ENCODE measurements at places on chromosomes 12 and 14.

- DNase-seq = no peak
Measured at GRCh38 chr12:73951956-73952703, 585.5 kb upstream of the ATXN7L3B start.

DNA sequence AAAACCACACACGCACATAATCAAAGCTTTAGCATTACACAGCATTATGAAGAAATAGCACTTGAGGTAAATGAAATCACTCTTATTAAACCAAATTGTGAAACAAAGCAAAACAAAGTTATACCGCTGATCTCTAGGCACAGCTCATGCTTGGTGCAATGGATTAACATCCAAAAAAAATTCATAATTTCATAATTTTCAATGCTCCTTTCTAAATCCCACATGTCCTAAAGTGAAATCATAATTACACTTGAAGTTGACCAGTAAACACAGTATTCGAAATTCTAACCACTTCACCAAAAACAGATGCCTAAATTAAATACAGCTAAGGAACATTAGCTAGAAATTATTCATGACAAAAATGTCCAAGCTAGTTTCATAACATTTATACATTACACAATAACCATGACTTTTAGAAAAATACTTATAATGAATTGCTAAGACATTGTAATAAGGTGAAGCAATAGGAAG, 1.5 kb downstream of the MLH3 start:
- no peak for DNase-seq

DNA sequence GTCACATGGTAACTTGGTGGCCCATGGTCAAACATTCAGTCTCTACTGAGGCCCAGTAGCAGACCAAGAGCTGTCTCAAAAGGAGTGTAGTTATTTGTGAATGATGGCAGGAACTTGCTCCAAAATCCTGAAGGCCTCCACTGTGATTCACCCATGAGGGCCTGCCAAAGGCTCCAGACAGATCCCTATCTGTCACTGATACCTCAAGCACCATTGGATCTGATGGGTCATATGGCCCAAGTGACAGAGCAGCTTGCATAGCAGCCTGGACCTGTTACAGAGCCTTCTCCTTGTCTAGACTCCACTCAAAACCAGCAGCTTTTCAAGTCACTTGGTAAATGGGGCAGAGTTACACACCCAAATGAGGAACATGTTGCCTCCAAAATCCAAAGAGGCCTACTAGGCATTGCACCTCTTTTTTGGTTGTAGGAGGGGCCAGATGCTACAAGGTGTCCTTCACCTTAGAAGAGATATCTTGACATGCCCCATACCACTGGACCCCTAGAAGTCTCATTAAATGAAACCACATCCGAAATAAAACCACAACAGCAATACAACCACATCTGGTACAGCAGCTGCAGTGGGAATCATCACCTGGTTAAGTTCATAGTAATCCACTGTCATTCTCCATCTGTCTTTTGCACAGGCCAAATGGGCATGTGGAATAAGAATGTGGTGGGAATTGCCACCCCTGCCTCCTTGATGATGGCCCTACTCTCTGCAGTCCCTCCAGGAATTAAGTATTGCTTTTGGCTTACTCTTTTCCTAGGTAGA, 150.4 kb upstream of the MAX start:
- DNase-seq = no peak

DNA sequence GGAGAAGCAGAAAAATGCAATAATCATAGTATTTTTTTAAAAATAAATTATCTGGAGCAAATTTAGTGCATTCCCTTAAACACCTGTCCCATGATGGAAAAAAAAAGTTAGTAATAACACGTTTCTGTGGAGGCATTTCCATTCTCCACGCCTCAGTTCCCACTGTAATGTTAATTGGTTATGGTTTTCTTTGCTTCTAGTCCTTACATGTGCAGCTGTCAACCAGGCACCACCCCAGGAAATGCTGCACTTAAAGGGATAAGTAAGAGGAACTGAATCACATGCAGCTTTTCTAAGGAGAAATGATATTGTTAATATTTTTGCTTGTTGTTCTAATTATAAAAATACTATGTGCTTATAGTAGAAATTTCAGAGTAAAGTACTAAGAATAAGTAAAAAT, 240.3 kb downstream of the ZFP36L1 start:
- DNase-seq = no peak

GRCh38 chr14:70662080-70662479, 20.4 kb downstream of the TTC9 start:
- no peak for DNase-seq

GRCh38 chr14:68663385-68664076, 129.3 kb downstream of the ZFP36L1 start:
- no peak for DNase-seq

- no peak for DNase-seq
Measured at GRCh38 chr12:123910761-123911193, 61.9 kb downstream of the CCDC92 start.

All from GM04504 (cell line).